ENCODE measurements at places on chromosomes 11 and 22. TPM values are rescaled to one million over a fixed set of nuclear protein-coding genes. Genes with fewer than 3 reads are reported as not detected.

FAM181B gene
- total RNA-seq = under 0.01 TPM

OVCH2 gene
- not detected for total RNA-seq

GGT1 gene
- 0.52 TPM for total RNA-seq

TMPRSS4 gene
- total RNA-seq = not detected

GP1BB gene
- total RNA-seq = 6.8 TPM

EI24 gene
- total RNA-seq = 90.8 TPM

KRTAP5-11 gene
- not detected for total RNA-seq

PHF21B gene
- 1.0 TPM for total RNA-seq

CABP4 gene
- 0.52 TPM for total RNA-seq

SLC43A3 gene
- 15.1 TPM for total RNA-seq

C11orf71 gene
- total RNA-seq = 8.4 TPM

SAA4 gene
- total RNA-seq = not detected

CHRM1 gene
- not detected for total RNA-seq

UCP3 gene
- total RNA-seq = 1.6 TPM

EPS8L2 gene
- 1.0 TPM for total RNA-seq

SCN4B gene
- total RNA-seq = 2.1 TPM

MMP12 gene
- total RNA-seq = not detected

ELF5 gene
- not detected for total RNA-seq

CDKN1C gene
- 209 TPM for total RNA-seq

KRTAP5-6 gene
- not detected for total RNA-seq

ISX gene
- not detected for total RNA-seq

MMP27 gene
- total RNA-seq = not detected

SSTR3 gene
- total RNA-seq = not detected

C1QTNF5 gene
- total RNA-seq = 17.2 TPM

ZNF280A gene
- not detected for total RNA-seq

SULT4A1 gene
- total RNA-seq = under 0.01 TPM

MRGPRF gene
- total RNA-seq = 16.7 TPM

ARHGAP8 gene
- 0.52 TPM for total RNA-seq

BRMS1 gene
- total RNA-seq = 28.2 TPM

TSGA10IP gene
- total RNA-seq = not detected

APOL3 gene
- total RNA-seq = 13.6 TPM

SMC1B gene
- total RNA-seq = under 0.01 TPM

CARD16 gene
- 4.2 TPM for total RNA-seq

Data from skeletal muscle tissue (tissue), 5 donors.